ENCODE measurements at places on chromosomes 16 and 17.

DNA sequence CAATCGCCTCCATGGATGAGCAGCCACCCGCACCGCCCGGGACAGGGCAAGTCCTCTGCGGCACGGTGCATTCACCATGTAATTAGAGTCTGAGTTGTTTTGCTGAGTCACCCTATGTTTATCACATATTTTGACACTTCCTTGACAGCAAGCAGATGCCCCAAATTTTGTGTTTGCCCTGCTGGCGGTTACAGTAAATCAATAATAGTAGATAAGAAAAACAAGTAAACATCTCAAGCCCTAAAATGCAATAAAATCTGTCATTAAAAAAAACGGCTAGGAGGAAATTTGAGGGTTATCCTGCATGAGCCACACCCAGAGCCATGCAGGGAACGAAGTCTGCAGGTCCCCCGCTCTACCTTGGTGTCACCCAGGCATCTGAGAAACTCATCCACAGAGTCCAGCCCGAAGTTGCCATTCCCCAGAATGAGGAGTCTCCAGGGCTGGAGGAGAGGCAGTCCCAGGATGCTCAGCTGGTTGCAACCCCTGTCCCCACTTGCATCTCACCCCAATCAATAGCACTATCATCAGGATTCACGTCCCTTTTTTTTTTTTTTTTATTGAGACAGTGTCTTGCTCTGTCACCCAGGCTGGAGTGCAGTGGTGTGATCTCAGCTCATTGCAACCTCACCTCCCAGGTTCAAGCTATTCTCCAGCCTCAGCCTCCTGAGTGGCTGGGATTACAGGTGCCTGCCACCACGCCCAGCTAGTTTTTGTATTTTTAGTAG is 16.5 kb upstream of the ST6GALNAC1 start:
- DNase-seq = no peak

DNA sequence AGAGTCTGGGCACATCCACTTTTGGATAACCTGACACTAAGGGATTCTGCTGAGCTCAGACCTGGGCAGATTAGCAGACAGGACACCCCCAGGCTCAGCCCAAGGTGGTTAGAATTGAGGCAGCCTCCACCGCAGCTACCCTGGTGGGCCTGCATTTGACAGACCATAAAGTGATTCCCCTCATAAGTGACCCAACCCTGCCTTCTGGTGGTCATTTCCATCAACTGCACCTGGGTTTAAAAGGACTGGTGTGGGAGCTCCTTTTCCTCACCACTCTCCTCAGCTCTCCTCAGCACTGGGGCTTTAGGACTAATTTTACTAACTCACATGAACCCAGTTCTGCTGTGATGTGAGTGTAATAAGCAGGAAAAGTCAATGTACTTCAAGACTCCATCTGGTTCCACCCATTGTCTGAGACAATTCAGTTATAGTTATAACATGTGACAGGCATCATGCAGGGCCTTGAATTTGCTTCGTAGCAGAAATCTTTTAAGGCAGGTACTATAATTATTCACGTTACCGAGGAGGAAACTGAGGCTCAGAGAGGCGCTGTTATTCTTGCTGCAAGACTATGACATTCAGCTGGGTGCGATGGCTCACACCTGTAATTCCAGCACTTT is 42.5 kb downstream of the MYH3 start:
- no peak for DNase-seq

DNA sequence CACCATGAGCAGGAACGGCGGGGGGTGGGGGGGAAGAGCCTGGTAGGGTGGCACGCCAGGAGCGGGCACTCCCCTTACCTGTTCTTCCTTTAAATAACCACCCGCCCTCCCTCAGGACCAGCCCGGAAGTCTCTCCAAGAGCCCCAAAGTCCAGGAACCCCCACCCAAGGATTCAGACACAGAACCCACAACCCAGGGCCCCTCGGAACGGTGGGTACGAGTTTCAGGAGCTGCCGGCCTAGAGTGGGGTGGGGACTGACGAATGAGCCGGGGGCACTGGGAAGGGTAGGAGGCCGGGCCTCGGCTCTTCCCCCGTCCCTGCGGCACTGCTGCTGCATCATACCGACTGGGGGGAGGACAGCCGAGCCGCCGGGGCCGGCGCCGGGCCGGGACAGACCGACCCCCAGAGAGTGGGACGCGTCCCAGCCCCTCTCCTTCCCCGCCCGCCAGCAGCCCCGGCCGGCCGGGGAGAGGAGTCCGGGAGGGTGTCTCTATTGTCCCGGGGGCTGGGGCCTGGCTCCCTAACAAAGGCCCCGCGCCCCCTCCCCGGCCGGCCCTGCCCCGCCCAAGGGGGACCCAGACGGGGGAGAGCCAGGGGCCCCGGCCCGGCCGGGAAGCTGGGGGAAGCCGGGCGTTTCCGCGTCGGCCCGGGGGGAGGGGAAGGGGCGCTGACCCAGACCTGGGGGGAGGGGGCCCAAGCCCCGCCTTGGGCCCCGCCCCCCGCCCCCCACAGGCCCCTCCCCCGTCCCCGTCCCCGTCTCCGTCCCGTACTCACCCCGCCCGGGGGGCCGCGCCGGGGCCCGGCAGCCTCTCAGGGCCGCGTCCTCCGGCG is 747 bp downstream of the ATXN7L3 start:
- peak; percentile 41 for DNase-seq

DNA sequence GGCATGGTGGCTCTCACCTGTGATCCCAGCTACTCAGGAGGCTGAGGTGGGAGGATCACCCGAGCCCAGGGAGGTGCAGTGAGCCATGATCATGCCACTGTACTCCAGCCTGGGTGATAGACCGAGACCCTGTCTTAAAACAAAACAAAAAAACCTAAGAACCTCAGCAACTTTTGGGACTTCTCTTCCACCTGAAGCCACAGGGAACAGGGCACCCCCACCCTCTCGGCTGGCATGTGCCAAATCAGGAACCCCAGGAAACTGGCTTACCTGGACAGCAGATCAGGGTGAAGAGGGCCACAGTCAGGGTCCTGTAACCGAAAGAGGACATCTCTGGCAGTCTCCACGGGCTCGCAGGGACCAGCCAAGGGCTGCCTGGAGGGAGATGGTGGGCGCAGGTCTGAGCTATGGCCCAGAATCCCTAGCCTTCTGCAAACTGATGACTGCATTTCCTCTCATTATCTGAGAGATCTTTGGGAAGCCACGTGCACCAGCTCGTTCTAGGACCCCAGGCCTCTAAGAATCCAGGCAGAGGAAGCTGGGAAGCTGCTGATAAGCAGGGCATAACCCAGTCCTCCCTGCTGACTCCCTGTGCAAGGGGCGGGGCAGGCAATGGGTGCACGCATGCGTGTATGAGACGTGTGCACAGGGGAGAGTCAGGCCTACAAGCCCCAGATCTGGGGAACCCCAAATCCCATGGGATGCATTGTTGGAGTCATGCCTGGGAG is 8.4 kb downstream of the PRR29 start:
- no peak for DNase-seq

GRCh38 chr17:17566896-17567513 is 24.5 kb downstream of the PEMT start:
- DNase-seq = no peak

DNA sequence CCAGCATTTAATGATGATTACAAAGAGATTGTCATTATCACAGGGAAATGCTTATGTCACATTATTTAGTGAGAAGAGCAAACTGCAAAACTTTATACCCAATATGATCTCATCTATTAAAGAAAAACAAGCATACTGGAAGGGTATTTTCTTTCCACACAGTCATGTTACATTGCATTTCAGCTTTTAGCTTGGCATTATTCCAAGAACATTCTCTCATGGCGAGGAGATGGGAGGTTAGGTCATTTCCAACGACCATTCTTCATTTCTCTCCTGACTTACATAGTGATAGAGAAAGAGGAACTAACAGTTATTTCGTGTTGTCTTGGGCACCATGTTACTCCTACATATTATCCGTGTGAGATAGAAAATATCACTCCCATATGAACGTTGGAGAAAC is 309.4 kb upstream of the XYLT1 start:
- no peak for DNase-seq

DNA sequence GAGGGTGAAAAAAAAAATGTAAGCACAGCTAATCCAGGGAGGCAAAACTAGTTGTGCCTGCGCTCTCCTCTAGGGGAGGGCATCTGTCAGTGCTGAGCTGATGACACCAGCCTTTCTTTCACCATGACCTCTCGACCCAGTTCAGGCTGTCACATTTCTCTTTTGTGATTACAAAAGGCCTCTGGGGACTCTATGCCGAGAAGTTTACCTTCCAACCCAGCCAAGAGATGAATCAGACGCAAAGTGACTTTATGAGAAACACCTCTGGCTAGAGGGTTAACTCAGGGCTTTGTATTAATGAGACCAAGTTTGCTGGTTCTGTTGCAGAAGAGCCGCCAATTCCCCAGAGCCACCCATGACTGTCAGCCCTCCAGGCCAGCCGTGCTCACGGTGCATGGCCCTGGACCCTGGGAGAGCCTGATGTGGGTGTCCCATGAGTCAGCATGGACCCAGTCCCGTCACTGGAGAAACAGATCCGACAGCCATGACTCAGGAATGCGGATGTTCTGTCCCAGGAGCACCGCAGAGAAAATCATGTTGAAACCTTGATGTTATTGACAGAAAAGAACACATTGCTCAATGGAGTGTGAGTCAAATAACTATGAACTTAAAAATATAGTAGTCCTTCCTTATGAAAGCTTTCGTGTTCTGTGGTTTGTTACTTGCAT is 437.2 kb downstream of the HS3ST3B1 start:
- DNase-seq = peak; percentile 26

DNA sequence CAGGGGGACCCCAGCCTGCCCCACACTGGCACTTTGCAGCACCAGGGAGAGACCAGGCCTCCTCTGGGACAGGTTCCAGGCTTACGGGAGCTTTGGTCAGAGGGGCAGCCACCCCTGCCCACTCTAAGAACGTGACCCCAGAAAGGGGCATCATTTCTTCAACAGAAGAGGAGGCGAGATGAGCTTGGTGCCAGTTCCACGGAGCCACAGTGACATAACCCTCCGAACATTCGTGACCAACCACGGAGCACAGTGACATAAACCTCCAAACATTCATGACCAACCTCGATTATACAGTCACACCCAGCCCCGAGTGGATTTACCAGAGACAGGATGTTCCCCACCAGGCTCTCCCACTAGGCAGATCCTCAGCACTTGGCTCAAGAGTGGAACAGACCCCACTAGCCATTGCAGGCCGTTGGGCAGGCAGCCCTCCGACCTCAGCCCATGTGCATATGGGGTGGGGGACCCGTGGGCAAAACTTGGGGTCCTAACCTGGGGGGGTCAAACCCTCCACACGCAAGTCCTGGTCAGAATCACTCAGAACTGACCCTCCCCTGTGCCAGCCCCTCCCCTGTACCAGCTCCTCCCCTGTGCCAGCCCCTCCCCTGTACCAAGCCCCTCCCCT is 112.9 kb downstream of the METRNL start:
- DNase-seq = no peak

DNA sequence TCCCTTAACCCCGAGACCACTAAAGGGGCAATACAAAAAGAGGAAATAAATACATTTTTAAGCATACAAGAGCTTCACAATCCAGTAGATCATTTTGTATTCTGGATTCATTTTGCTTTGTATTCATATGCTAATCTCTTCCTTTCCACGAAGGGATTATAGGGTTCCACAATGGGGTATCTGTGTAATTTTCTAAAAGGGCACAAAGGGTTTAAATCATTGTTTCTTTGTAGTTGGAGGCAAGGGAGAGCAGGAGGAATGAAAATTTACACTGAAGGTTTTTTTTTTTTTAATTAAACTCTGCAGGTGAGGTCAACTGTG is 592 bp upstream of the NUFIP2 start:
- no peak for DNase-seq

DNA sequence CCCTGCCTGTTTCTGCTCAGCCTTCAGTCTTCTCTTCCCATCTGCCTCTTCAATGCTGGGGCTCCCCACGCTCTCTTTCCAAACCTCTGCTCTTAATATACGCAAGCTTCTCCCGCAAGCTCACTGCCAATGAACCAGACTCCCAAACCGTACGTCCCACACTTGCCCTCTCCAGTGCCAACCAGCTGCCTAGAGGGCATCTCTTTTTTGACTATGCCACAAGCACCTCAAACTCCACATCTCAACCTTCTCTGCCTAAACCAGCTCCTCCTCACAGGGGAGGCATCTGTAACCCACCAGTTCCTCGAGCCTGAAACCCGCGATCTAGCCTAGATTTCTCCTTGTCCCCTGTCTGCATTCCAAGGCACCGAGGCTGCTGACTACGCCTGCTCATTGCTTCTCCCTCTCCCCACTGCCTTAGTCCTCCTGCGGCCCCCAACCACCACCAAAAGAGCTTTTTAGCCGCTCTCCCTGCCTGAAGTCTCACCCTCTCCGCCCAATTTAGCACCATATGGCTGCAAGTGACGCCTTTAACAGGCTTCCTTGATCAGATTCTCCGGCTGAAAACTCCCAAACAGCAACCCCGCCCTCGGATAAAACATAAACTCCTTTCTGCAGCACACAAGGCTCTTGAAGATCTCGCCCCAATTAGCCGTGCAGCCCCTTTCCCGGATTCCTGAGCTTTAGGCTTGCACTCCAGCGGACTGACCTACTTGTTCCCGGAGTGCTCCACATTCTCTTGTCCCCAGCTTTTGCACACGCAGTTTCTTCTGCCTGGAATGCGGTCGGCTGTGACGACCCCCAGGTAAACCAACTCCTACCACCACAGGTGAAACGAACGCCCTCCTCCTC is 1.5 kb downstream of the GGA2 start:
- peak; percentile 21 for DNase-seq

Data from AML-193 (cell line).